Activated T-cell treated with anti-CD3 and anti-CD28 coated beads for 24 hours (primary cell): ENCODE measurements at places on chromosomes 1 and 21.

DNA sequence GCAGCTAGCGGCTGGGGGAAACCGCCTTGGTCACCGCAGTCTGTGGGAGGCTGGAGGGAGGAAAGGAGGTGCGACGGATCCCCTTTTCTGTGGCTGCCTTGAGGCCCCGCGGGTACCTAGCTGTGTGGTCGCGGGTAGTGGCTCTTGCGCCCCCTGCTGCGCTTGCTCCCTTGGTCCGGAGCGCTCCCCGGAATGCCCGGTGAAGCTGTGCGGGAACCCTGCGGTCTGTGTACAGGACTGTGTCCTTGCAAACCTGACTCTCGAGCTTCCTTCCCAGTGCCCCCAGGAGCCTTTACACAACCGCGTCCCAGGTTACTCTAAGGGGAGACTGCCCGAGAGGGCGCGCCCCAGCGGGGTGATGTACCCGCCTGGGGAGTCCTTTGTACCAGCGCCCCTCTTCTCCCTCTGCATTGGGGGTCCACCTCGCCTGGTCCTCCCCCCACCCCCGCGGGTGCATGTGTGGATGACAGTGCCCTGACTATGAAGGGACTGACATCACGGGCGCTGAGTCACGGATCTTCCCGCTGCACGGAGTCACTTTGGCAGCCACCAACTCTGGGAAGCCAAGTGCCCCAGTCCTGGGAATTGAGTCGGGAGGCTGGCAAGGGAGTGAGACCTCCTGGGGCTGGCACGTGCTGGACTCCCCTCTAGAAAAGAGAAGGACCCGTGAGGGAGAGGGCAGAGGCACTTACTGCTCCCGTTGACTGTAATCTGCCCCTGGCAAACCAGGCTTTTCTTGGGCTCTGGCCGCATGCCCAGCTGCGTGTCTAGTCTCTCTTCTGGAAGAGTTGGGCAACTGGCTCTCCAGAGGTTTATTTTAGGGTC lies 816 bp downstream of the IL6R start:
- DNase-seq = no peak

- no peak for DNase-seq
These were observed 67.2 kb downstream of the SLC35A3 start for GRCh38 chr1:100036718-100037655.

DNA sequence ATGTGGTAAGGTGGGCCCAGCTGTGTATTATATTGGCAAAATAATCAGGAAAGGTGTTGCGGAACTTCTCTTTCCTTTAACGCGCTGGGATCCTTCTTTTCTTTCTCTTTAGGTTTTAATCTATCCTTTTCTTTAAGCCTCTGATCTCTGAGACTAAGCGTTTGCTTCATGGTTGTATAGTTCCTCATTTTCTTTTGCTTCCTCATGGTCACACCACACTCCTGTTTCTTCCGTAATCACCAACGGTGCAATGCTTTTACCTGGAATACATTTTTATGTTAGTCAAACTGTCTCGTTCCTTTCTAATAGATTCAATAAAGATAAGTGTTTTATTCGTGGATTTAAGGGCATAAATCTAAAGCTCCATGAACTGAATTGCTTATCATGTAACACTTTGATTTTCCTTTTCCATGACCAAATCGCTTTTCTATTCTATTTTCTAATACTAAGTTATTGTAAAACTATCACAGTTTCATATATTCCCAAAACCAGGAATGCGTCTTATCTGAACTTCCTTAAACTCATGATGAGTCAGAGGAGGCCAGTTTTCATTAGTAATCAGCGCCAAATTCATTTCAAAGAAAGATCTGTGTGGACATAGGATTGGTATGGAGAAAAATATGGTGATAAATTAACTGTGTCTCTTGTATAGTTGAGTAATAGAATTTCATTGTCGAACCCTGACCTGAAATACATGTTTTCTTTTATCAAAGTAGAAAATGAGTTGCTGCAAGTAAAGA lies 12.2 kb downstream of the SDCCAG8 start:
- DNase-seq = no peak

DNA sequence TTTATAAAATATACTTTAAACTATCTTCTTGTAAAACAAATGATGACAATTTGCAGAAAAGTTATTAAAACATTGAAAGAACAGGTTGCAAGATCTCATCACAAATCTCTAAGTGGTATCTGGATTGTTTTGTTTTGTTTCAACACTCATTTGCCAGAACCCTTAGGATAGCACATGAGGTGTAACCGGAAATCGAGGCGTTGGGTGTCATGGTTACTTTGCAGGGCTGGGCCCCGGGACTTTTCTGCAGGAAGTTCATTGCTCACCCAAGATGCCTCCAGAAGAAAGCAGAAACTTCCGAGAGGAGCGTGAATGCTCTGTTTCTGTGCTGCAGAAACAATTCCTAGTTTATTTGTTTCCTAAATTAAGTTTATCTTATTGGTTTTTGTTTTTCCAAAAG lies 2.5 kb downstream of the DISC1 start:
- DNase-seq = no peak

- no peak for DNase-seq
These were observed 5.8 kb upstream of the SLC44A5 start for GRCh38 chr1:75616436-75617433.

GRCh38 chr1:223019256-223019655 lies 123.8 kb downstream of the TLR5 start:
- DNase-seq = no peak

GRCh38 chr1:85462931-85463649 lies 1.9 kb downstream of the DDAH1 start:
- no peak for DNase-seq

DNA sequence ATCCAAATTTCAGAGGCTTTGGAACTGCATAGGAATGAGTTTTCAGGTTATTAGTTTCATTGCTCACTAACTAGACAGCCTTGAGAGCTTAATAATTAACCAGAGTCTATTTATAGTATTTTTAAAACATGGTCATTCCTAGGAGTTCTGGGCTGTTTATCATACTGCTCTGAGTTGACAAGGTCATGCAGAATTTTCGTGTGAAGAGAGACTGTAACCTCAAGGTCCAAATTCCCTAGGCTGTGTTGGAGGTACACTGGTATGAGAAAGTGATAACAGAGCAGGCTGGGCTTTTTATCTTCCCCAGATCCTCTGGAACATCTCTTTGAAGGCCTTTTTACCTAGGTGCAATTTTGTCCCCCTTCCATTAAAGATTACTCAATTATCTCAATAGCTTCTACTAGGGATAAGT lies 736.3 kb downstream of the LTN1 start:
- DNase-seq = no peak

- no peak for DNase-seq
These were observed 56.5 kb downstream of the TMCO4 start for GRCh38 chr1:19743180-19743579.

- DNase-seq = no peak
These were observed 33.5 kb downstream of the EPHA2 start for GRCh38 chr1:16122350-16122881.

DNA sequence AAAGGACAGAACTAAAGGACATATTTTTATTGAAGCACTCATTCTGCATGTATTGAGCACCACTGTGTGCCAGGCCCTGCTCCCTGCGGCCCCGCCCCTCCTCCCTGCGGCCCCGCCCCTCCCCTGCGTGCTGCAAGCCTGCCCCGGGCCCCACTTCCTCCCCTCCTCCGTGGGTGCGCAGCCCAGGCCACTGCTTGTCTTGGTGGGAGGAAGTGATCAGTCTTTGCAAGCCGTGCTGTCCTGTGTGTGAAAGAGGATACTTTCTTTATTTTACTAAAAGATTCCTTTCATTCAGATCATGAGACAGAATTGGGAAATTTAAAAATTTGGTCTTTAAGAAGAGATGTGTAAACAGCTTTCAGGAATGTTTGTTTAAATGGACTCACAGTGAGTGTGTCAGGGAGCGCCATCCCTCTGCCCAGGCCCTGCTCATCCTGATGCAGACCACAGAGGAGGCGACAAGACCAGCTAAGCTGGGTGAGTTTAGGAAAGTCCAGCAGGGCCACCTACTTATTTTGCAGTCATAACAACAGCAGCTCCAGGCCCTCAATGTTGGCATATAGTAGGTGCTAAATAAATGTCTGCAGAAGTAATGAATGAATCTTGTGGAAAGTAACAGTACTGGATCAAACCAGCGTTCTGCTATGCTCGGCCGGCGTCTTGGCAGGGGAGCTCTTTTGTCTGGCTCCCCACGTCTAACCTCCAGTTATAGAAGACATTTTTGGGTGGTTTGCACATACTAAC lies 88.3 kb upstream of the SELENON start:
- DNase-seq = peak; percentile 31

DNA sequence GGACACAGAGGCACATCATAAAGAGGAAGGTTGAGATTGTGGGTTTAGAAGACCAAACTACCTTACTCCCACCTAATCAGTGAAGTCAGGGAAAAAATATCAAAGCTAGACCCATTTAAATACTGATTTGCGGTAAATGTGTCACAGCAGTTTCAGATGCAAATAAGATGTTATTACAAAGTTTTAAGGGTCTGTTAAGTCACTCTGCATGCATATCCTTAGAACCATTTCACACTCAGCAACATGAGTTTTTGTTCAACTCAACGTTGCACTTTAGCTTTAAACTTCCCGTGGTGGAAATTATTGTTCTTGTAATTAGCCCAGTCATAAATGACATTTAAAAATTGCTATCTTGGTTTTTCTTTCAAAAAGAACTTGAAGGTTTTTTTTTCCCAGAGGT lies 34.8 kb downstream of the RPAP2 start:
- DNase-seq = no peak

GRCh38 chr1:79760531-79760930 lies 754.0 kb upstream of the ADGRL4 start:
- DNase-seq = no peak

DNA sequence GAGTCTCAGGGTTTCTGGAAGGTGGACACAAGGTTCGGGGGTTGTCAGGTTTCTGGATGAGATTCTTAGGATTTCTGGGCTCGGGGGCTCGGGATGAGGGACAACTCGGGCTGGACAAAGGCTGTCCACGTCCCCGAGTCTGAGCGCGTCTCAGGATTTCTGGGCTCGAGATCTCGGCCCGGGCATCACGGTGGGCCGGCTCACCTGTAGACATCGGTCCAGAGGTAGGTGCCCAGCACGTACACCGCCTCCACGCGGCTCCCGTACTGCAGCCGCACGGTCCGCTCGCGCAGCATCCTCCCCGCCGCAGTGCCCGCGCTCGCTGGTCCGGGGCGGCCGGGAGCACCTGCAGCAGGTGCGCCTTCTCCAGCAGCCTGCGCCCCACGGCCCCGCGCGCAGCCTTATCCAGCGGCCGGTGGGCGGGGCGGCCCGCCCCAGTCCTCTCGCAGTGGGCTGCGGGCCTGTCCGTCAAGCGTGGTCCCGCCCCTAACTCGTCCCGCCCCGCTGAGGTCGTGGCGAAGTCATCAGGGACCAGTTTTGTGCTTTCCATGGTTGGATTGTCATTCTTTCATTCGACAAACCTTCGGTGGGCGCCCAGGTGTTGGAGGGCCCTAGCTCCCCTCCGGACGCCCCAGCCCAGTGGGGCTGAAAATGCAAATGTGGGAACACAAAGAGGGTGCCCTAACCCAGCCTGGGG lies at the start of gene PADI2:
Gene PADI2, minus strand, starts transcription at position 376 of the 697 bp plus-strand sequence. Its CDS starts 80 bp downstream, at position 296.
- peak; percentile 54 for DNase-seq

DNA sequence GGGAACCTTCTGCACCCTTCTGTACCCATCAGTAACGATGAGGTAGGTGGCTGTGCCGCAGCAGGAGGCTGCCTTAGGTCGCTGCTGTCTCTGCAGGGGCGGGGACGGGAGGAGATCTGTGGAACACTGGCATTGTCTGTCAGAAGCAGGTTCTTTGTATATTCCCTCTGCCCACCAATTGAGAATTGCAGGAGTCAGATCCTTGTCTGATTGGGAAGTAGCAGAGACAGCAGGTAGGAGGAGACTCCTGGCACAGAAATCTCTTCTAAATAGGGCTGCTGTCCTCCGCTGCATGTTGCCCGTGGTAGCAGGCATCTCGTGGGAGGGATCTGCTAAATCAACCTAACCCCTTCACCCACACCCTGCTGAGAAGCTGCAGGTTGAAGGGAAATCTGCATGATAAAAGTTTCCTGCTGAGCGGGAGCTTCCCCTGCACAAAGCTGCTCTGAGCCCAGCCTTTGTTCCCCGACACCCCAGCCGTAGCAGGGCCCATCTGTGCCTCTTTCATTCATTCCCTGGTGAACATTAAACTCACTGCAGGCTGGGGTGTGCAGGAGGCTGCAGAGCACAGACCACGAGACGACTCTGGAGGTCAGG lies 15.9 kb downstream of the SARS1 start:
- DNase-seq = no peak

- no peak for DNase-seq
These were observed 57.7 kb upstream of the NUF2 start for GRCh38 chr1:163263818-163264655.

DNA sequence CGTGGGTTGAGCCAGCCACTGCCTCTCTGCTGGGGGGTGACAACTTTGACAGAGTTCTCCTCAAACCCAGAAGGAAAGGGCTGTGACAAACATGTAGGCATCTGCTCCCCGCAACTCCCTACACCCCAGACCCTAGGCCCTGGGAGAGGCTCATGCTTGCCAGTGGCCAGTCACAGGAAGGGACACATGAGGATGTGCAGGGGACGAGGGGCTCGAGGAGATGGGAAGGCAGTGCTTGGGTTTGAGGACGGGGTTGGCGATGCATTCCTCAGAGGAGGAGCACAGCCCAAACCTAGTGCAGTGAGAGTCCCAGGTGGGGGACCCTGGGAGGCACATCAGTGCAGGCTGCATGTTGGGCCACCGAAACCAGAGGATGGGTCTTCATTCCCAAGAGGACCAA lies 62.1 kb downstream of the STUM start:
- no peak for DNase-seq

DNA sequence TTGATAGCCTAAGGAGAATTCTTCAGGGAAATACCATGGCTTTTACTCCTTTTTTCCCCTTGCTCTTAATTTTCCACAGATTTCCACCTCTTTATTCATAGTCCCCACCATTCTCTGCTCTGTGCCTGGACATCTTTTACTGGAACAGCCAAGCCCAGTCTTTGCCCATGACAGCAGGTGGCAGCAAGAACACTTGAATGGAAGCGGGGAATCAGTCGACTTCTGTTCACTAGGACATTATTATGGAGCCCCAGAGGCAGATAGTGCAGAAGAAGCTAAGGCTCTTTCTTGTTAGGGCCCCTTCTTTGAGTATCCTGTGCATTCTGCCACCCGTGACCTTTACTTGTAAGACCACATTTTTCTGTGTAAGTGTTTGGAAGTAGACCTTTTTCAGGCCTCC lies 6.3 kb downstream of the OR14I1 start:
- no peak for DNase-seq

DNA sequence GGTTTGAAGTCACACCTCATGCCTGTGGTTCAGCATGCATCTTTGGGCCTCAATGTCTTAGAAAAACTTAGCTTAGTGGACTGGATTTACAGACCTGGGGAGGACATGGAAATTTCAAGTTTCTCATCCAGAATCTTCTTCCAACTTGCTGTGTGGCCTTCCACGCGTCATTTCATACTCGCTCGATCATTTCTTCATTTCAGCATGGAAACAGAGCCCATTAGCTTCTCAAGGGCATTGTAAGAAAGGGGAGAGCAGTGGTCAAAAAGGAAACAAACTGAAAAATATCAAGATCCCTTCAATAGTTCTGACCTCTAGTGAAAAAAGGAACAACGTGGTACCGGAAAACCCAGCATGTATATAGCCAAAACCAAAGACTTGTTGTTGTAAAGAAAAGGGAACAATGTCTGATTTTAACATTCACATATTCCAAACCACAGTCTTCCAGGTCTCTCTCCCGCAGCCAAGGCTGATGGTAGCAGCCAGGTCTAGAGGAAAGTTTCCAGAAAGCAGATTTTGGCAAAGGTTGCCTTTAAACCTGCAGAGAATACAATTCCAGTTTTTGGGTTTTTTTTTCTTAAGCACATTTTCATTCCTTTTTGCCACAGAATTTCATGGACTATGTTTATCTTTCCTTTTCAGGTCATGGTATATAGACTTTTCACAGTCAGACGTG lies 97.0 kb upstream of the CDC42BPA start:
- no peak for DNase-seq

- no peak for DNase-seq
These were observed 50.1 kb downstream of the CRP start for GRCh38 chr1:159664247-159664646.

- DNase-seq = peak; percentile 1
These were observed 72.8 kb downstream of the PLEKHA6 start for GRCh38 chr1:204286831-204287421.
